ENCODE measurements at places on chromosomes 2 and 18.
A peak's percentile ranks its signal among the peaks of the same experiment; 100 is the strongest.

DNA sequence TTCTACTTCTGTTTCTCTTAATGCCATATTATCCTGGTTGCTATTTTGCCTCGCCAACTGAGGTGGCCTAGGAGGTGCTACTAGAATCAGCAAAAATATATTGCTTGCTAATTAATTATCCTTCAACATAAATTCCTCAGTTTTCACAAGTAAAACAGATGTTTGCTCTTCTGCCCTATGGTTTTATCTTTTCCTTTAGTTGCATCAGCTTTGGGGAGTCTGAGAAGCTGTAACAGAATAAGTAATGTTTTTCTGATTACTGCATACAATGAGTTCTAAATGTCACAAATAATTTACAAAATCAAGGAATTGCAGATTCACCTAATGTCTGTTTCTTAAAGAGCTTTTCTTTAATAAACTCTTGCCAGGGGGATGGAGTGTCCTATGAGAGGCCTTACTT is 36.7 kb downstream of the GULP1 start:
- DNase-seq: no peak

DNA sequence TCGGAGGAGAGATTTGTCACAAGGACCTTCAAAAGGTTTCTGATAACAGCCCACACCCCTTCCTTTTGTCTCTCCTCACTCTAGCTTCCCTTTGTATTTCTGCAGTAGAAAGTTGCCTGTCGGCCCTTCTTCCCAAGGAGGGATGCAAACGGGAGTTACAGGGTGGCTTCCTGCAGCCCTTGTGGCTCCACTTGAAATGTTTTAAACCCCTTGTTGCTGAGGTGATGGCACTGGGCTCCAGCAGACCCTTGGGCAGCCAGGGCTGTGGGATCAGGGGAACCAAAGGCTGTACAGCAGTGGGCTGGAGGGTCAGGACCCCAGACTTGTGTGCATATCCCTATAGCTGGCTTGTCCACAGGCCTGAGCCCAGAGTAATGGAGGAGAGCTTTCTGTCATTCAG is 62.1 kb downstream of the COA5 start:
- DNase-seq: no peak

DNA sequence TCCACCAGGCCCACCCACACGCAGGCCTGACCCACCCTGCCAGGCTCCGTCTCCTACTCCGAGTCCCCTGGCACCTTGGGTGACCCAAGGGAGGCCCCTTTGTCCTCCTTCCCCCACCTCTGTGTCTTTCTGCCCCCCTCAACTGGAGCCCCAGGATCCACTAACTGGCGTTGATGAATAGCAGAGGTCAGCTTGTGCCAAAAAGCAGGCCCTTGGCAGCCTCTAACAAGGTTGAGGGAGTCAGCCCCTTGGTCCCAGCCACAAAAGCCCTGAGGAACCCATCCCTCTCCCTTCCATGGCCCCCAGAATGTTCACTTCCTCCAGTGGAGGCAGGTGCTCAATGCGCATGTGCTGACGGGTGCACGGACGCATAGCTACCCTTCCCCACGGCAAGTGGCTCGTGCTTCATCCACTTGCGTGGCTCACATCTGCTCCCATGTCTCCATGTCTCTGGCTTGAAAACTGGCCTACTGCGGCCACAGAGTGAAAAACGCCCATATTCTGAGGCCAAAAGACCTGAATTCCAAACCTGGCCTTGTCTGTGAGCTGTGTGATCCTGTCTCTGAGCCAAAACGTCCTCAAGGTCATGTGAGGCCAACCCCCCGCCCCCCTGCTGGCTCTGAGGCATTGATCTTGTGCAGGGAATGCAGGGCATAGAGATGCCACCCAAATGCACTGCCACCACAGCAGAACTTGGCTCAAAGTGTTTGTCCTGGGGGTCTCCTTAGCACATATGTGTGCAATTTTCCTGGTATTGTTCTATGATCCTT is 19.0 kb upstream of the PTMA start:
- DNase-seq: no peak

DNA sequence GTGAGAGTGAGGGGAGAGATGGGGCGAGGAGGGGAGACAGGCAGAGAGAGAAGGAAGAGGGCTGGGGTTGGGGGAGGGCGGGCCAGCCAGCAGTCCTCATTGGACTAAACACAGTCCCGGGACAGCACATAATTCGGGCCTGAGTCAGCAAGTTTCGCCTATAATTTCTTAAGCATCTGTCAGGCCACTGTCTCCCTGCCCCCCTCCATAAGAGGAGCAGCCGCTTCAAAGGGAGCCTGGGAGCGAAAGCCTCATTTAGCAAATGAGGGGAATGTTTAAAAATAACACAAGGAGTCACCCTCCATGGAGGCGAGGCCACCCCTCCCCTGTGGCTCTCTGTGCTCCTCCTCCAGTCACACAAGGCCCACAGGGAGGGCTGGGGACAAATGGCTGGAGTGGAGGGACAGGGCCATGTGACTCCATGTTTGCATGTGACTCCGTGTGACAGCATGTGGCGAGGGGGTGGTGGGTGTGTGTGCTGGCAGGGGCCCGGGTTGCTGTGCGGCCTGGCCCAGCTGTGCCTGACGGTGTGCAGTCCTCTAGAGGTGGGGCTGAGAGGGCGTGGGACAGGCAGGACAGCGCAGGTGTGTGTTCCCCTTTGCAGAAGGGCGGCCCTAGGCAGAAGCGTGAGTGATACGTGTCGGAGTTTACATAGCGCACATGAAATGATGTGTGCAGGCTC is 162.4 kb downstream of the CELF4 start:
- peak; percentile 57 for DNase-seq

DNA sequence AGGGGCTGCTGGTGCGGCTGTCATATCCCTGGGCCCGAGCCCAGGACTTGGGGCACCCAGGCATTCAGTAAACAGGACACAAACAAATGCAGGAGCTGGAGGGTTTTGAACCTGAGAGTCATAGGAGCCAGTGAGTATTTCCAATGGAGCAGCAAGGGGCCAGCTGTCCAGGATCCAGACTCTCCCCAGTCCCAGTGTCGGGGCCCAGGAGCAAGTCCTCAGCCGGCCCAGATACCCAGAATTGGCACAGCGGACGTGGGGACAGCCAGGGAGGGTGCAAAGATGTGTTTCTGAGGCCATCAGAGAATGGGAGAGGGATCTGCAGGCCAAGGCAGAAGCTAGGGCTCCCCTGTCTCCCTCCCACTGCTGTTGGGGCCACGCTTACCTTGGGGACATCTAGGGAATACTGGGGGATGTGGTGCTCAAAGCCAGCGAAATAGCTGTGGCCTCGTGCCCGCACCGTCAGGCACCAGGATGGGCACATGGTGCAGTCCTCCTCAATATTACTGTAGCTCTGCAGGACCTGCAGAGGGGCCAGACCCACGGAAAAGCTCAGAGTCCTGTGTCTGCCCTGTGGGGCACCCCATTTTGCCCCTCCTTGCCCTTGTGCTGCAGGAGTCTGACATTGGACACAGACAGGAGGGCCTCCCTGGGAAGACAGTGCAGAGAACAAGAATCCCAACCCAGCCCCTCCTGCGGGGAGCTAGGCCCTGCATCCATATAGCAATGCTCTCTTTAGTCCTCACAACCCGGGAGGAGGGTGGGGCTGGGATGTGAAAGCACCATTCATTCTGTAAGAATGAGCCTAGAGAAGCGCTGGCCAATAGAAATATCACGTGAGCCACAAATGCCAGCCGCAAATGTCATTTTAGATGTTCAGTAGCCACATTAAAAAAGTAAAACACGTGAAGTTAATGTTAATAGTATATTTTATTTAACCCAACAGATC is 15.4 kb downstream of the CFAP65 start:
- DNase-seq: no peak

GRCh38 chr2:150575861-150576260 is 88.4 kb upstream of the RND3 start:
- DNase-seq: no peak

GRCh38 chr2:150572194-150572766 is 84.8 kb upstream of the RND3 start:
- no peak for DNase-seq
